ENCODE measurements at places on chromosomes 13 and 19. TPM values are rescaled to one million over a fixed set of nuclear protein-coding genes. Genes with fewer than 3 reads are reported as not detected.

DNA sequence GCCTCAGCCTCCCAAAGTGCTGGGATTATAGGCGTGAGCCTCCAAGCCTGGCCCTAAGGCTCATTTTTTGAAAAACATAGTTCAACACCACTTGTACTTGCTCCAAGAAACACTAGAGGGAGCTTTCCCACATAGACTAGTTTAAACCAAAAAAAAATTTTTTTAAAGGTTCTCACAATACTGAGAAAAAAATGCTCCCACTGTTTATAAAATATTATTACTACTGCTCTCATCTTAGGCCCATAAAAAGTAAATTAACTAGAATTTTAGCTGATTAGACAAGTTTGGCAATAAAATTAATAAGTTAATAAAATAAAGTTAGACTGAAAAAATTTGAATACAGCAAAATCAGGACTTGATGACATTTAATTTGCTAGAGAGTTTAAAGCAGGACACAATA is 109.5 kb downstream of the TBC1D4 start:
- H3K36me3 ChIP-seq, result no peaks in the 10 kb centered on the region
- H3K4me1 ChIP-seq, result peaks cover 15% of the 10 kb centered on the region
- H3K4me3 ChIP-seq, result no peak overlapping the region

DNA sequence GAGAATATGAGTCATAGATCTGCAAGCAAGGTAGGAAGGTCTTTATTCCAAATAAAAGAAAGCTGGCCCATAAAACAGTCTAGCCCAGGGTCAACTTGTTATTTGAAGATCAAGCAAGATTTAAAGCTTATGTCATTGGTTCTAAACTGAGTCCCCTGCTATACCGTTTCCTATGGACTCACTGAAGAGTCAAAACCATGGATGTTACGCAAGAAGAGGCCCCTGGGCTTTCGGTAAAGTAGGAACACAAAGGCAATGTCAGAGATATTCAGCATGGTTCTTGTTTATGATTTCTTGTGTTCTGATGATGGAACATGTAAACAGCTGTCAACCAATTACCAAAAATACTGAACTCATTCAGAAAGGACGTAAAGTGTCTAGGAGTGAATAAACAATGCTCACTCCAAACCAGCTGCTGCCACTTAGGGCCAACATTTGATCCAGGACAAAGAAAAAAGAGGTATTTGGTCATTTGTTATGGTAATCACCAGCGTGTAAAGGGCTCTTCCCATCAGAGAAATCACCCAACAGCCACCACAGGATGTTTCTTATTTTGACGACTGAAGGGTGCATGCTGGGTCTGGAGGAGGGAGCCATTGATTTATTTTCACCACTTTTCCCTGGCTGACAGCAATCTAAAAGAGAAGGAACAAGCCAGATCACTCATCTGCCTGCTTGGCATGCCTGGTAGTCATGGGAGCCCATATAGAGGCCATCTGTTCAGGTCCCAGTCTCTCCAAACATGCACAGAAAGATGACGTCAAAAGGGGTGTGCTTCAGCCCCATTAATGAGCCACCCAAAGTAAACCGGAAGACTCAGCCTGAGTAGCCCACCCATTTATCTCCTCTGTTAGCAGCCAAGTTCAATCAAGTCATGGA is 68.3 kb downstream of the FGF14 start:
- H3K4me3 ChIP-seq, result no peak overlapping the region
- H3K27me3 ChIP-seq, result no peaks in the 10 kb centered on the region
- no peaks in the 10 kb centered on the region for H3K36me3 ChIP-seq
- H3K4me1 ChIP-seq, result no peaks in the 10 kb centered on the region

- H3K27ac ChIP-seq, result no peak overlapping the region
- no peaks in the 10 kb centered on the region for H3K4me1 ChIP-seq
- H3K27me3 ChIP-seq, result no peaks in the 10 kb centered on the region
- DNase-seq, result no peak
Observed at GRCh38 chr13:49165798-49166752, 54.1 kb upstream of the MLNR start.

EBI3 gene
- 1.2 TPM for total RNA-seq

PRR20A gene
- total RNA-seq, result not detected

KASH5 gene
- not detected for total RNA-seq

IGFL2 gene
- total RNA-seq, result not detected

All from HCT116 (cell line).